ENCODE measurements at places on chromosomes 11 and 22.

DNA sequence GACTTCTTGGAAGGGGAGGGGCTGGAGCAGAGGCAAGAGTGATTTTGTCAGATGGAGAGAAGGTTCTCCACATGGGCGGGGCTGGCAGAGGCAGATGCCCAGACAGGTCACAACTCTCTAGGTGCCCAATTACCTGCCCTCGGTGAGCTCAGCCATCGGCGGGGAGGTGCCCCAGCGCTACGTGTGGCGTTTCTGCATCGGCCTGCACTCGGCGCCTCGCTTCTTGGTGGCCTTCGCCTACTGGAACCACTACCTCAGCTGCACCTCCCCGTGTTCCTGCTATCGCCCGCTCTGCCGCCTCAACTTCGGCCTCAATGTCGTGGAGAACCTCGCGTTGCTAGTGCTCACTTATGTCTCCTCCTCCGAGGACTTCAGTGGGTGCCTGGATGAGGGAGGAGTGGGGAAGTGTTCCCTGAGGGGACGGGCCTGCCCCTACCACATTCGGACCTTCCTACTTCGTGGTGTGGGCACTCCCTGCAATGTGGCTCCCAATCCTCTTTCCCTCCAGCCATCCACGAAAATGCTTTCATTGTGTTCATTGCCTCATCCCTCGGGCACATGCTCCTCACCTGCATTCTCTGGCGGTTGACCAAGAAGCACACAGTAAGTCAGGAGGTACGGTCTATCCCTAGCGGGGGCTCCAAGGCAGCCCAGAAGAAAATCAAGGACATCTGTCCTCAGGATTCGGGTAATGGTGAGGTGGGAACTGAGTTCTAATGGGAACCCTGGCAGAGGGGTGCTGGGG lies 15.6 kb downstream of the PGAP2 start:
- DNase-seq = no peak

DNA sequence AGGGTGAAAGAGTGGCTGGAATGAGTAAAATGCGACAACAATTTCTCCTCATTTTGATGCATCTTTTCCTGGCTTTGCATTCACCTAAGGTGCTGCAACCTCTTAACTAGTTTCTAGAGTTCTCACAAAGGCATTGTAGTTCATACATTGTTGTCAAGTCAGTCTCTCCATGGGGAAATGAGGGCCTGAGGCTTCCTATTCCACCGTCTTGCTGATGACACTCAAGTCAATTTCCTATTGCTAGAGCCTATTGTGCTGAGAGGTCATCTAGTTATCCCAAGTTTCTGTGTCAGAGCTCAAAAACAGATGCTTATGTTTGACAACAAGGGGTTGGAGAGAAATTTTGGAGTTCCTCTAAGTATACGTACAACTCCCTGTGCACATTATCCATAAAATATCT lies 11.6 kb upstream of the MS4A6A start:
- no peak for DNase-seq

GRCh38 chr22:20989323-20990138 lies 7.4 kb downstream of the LZTR1 start:
- no peak for DNase-seq

- DNase-seq = no peak
Measured at GRCh38 chr11:706439-706956, 467 bp downstream of the EPS8L2 start.

DNA sequence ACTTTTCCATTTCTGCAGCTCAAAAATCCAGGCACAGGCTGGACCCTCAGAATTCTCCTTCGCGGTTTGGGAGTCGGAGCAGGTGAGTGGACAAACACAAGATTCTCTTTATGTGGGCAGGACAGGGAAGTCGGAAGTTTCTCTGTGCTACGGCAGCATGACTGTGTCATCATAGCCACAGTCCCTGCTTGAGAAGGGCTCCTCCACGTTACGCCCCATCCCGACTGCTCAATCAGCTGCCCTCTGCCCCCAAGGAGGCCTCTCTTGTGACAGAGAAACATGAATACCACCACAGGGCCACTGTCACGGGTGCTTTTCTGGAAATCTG lies 89.0 kb upstream of the SHISAL1 start:
- no peak for DNase-seq

DNA sequence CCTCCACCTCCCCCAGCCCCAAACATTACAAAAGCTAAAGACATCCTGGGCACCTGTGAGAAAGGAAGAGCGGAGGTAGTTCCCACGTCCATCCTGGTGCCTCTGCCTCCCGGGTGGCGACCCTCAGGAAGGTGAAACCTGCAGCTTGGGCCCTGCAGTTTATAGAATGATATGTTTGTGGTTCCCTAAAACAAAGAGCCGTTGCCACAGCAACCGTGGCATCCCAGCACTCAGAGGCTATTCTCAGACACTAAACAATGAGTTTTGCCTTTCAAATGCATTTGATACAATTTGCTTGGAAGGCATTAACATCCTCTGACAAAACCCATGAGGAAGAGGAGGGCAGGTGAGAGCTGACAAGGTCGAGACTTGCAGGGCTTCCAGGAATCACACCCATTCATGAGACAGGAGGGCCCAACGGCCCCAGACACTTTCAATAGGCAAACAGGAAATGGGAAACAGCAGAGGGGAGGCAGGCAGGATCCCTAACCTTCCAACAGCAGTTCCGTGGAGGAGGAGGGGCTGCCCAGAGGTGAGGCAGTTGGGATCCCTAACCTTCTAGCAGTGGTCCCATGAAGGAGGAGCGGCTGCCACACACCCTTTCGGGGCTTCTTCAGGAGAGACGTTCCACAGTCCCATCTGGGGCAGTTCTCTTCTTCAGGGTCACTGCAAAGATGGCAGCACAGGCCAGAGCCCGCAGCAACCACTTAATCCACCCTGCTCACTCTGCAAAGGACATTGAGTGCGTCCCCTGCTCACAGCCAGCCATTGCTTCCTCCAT lies 379.2 kb downstream of the SHANK2 start:
- DNase-seq = no peak

- DNase-seq = no peak
Measured at GRCh38 chr11:57167125-57167846, 14.5 kb upstream of the LRRC55 start.

GRCh38 chr11:12386745-12387144 lies 9.4 kb downstream of the PARVA start:
- DNase-seq = no peak

GRCh38 chr22:26732284-26732683 lies 74.9 kb downstream of the MIAT start:
- DNase-seq = no peak

DNA sequence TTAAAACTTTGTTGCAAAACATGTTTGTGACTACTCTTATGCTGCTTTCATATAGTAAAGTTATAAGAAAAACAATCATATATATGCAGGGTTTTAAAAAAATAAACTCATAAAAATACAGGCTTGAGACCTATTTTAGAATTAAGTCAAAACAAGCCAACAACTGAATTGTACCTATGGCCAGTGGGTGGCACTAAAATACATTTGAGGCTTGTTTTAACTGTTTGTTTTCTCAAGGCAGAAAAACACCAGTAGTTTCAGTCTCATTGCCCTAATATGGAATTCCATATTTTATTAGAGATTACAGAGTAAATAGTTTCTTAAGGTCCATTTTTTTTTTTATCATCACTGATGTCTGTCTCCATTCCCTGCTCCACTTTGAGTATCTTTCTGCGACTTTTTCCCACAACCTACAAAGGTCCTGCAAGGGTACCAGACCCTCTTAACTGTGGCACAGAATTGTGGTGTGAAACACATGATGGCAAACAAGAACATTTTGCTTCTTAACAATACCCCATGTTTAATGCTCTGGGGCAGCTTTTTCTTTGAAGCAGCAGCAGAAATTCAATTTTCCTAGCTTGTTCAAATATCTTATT lies 8.5 kb upstream of the CCDC89 start:
- no peak for DNase-seq

- no peak for DNase-seq
Measured at GRCh38 chr11:134905517-134905916, 493.5 kb upstream of the B3GAT1 start.

- DNase-seq = no peak
Measured at GRCh38 chr11:20337526-20338154, 25.9 kb upstream of the HTATIP2 start.

- no peak for DNase-seq
Measured at GRCh38 chr11:80773919-80774318, 1333.1 kb upstream of the TENM4 start.

DNA sequence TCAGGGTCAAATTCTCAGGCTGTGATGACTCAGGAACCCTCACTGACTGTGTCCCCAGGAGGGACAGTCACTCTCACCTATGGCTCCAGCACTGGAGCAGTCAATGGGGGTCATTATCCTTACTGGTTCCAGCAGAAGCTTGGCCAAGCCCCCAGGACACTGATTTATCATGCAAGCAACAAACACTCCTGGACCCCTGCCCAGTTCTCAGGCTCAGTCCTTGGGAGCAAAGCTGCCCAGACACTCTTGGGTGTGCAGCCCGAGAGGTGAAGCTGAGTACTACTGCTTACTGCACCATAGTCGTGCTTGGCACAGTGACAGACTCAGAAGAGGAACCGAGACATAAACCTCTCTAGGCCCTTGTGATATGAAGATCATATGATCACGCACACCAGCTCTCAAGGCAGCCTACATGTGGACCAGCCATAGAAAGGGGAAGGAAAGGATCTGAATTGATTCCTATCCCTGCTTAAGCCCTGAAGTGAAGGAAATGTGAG lies 58.2 kb downstream of the ZNF280B start:
- peak; percentile 15 for DNase-seq

- DNase-seq = no peak
Measured at GRCh38 chr11:72625691-72626413, 48.4 kb downstream of the PDE2A start.

DNA sequence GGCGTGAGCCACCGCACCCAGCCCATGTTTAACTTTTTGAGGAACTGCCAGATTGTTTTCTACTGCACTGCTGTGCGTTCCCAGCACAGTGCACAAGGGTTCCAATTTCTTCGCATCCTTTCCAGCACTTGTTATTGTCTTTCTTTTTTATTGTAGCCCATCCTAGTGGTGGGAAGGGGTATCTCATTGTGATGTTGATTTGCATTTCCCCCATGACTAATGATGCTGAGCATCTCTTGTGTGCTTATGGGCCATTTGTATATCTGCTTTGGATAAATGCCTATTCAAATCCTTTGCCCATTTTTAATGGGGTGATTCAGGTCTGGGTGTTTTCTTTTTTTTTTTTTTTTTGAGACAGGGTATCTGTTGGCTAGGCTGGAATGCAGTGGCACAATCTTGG lies 36.6 kb upstream of the SYT7 start:
- no peak for DNase-seq

DNA sequence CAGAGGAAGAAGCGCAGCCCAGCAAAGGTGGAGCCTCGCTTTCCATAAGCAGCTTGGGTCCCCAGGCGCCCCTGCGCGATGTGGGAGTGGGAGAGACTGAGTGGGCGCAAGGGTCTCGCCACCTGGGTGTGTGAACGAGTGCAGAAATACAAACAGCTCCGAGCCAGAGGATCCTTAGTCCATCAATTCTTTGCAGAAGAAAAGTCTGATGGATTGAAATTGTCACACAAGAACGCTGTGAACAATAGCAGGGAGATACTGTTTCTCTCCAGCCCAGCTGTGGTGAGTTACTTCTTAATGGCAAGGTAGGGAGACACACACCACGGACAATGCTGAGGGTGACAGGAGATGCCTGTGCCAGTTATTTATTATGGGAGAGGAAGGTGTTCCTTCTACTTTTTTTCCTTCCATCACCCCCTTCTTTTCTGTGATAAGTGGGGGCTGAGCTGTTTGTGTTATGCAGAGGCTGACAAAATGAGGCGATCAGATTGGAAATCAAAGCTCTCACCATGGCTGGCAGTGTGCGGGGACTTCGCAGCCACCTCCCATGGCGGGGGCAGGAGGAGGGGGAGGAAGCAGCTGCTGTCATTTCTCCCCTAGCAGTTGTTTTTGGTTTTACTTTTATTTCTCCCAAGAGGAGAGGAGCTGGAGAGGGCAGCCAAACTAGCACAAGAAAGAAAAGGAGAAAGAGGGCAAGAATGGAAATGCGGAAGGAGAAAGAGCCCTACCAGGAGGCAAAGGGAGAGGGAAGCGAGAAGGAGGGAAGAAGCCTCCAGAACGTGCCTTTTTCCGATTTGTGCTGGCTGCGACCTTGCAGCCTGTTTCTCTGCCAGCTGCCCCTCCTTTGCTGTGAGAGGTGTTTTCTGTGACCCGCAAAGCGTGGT lies 755.8 kb downstream of the NTM start:
- DNase-seq = peak; percentile 16

- DNase-seq = no peak
Measured at GRCh38 chr11:16292167-16292859, 64.0 kb downstream of the SOX6 start.

GRCh38 chr11:18408558-18409291 lies 3.4 kb upstream of the LDHC start:
- no peak for DNase-seq

GRCh38 chr11:69814902-69815301 lies 4.3 kb downstream of the FGF3 start:
- no peak for DNase-seq

- peak; percentile 19 for DNase-seq
Measured at GRCh38 chr11:6443269-6444003, 2.6 kb upstream of the HPX start.

GRCh38 chr11:118138839-118139420 lies 13.7 kb downstream of the SCN4B start:
- no peak for DNase-seq
